Activated CD4-positive, alpha-beta T cell treated with anti-CD3 and anti-CD28 coated beads, Interleukin-2, amount 50 U/mL, for 48 hours (primary cell): ENCODE measurements at places on chromosomes 7 and 10.

DNA sequence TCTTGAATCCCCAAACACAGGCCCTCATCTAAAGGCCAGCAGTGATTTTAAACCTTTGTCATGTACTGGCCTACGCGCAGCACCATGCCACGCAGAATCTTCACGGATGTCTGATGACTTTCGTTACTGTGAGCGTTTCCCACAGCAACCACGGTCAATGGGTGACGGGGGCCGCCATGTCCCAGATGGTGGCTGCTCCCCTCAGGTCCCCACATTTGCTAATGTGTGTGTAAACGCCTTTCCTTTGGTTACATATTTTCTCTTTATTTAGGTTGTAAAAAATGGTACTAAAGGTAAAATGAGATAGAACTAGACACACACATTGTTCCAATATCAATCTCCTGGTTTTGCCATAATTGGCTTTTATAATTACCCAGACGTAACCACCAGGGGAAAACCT is 551.8 kb downstream of the DNAJB6 start:
- no peak for DNase-seq

DNA sequence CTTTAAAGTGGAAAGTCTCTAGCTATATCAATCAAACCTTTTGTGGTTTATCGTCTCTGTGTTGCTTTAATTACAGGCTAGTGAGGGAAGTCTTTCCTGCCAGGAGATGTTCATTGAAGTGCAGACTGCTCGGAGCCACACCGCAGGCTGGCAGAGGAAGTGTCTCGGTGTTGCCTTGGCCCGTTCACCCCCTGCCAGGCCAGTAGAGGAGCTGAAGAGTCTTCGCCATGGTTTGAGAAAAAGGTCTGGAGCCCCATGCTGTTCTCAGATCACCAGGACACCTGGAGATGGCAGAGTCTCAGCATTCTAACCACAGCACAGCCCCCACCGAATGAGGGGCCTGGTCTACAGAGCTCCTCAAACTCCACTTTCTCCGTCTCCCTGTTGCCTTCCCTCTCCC is 275.9 kb upstream of the PLPP4 start:
- DNase-seq = no peak

GRCh38 chr10:72509941-72510340 is 115.9 kb downstream of the MICU1 start:
- no peak for DNase-seq

DNA sequence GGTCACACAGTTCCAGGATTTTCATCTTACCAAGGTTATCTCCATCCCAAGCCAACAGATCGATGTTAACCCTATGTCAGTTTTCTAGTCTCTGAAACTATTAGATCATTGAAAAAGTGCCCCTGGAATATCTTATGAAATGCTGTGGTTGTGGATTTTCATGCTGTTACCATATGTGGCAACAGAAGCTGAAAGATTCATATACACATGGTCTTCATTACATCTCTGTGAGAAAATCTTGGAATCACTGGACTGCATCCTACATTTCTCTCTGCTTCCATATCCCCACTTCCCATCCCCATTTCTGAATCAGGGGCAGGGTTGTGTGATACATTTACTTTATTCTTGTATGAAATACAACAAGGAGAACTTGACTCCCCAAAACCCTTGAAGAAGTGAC is 146.1 kb downstream of the SLC16A9 start:
- DNase-seq = no peak

DNA sequence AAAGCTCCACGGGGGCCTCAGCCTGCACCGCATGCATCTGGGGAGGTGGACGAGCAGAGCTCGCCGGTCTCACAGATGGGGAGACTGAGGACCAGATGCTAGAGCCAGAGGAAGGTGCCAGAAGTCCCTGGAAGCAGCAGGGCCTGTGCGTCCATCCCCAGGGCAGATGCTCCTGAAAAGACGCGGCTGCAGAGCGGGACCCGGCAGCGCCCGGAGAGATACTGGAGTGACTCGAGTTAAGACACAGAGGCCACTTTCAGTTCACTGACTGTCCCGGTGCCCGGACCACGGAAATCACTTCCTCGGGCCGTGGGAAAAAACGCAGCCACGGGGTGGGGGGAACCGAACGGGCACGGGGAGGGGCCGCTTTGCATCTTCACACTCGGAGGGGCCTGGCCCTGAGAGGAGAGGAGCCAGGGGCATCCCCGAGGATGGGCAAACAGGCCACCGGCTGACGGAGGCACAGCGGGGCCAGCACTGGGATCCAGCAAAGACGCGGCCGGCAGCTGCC is 85.4 kb downstream of the FOXL3 start:
- no peak for DNase-seq

DNA sequence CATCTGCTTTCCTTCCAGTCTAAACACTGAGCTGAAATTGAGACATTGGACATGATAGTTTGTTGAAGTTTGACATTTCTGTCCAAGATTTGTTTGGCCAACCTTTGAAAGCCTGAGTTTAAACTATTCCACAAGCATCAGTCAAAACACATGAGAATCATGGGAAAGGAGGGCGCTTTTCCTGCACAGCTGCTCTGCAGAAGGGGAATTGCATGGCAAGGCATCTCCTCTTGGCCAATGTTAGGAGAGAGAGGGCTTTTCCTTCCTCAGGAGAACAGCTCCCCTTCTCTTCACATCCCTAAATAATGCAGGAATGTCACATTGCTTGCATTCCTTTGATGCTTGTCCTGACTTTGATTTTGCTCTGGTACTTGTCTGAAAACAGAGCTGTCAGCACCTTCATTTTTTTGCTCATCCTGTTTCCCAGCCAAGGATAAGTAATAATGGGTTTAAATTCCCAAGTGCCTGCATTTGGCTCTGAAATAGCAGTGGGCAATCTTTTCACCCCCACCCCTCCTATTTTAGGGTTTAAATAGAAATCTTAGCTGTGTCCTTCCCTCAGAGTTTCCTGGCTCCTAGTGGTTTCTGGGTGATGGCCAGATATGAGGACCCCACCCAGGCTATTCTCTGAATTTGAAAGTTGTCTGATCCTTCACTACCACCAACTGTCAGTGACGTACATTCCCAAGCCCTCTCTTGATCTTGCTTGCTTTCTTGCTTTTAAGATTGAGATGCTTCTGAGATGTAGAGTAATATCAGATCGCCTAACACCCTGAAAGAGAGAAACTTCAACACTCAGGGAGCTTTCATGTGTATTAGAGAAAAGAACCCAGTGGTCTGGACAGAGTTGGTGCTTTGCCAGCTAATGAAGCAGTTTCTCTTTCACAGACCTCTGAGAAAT is 75.2 kb upstream of the NPVF start:
- DNase-seq = no peak

GRCh38 chr7:48537561-48537960 is 366.3 kb downstream of the ABCA13 start:
- DNase-seq = no peak

- no peak for DNase-seq
Measured at GRCh38 chr7:136066304-136067143, 89.4 kb upstream of the MTPN start.

DNA sequence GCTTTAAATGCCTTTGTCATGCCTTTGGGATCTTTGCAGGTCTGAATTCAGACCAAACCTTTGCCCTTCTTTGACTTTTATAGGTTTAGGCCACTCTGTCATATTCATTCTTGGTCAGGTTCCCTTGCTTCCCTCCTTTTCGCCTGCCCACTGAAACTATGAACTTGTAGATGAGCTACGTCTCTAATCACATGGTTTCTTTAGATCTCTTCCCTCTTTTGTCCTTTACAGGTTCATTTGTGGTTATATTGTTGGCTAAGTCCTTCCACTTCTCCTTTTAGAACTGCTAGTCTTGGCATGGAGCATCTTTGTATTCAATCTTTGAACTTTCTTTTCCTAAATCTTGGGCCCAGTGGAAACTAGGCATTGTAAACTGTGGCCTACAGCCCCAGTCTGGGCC is 104.0 kb upstream of the ZEB1 start:
- no peak for DNase-seq

- DNase-seq = no peak
Measured at GRCh38 chr7:31875424-31875823, 188.4 kb downstream of the PPP1R17 start.

DNA sequence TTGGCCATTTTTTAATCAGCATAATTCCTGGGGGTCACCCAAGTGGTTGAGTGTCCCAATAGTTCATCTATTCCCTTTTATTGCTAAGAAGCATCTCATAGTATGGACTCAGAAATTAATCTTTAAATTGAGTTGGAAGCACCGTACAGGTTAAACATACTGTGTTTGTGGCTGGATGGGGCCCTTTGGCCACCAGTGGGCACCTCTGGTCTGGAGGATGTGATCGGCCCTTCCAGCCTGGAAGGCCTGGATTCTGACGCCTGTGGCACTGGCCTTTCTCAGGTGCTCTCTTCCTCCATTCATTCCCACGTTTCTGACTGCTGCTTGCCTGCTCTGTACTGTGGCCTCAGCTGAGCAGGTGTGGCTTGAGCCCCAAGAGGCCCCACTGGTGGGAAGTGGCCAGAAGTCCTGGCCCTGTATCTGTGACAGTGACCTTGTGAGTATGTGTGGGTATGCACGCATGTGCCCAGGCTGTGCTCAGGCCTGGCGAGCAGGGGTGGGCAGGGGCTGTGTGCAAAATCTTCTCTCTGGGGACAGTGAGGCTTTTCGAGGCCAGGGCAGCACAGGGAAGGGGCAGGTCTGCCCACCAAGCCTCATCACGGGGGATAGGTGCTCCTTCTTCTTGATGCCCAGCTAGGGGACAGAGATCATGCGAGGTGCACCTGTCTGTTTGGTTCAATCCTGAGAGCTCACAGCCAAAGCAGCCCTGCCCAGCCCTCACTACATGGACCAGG is 30.1 kb downstream of the LDB3 start:
- no peak for DNase-seq

- no peak for DNase-seq
Measured at GRCh38 chr10:22049635-22050034, 46.1 kb upstream of the DNAJC1 start.

- DNase-seq = no peak
Measured at GRCh38 chr7:56092789-56093531, at the start of gene PHKG1. Gene PHKG1 (minus strand): TSS chr7:56092952. CDS start chr7:56088941, 4,011 bp downstream.

DNA sequence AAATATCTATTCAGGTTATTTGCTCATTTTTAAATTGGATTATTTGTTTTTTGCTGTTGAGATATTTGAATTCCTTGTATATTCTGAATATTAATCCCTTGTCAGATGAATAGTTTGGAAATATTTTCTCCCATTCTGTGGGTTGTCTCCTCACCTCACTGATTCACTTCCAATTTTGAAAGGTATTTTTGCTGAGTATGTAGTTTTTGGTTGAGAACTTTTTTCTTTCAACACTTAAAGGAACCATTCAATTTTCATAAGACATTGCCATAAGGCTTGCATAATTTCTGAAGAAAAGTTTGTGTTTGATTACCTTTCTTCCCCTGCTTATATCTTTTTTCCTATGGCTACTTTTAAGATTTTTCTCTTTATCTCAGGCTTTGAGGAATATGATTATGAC is 8.9 kb upstream of the SCRN1 start:
- no peak for DNase-seq

GRCh38 chr7:75880242-75880641 is 1.4 kb downstream of the RHBDD2 start:
- no peak for DNase-seq

DNA sequence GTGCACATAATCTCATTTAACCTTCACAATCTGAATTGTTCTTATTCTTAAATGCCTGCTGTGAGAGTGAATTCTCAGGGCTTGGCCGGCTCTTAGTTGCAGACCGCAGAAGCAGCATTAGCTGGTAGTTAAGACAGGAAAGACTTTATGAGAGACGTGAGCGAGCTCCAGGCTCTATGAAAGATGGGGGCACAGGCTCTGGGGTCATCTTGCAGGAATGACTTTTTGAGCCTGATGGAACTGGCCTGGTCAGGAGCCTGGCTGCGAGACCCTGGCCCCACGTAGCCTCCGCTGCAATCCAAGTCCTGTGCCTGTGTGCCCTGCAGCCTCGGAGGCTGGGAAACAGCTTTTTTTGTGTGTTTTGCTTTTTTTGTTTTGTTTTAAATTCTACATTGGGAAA is 958.8 kb upstream of the ZNF722 start:
- DNase-seq = no peak

- DNase-seq = peak; percentile 78
Measured at GRCh38 chr10:132387764-132388210, 9.2 kb upstream of the PWWP2B start.

- no peak for DNase-seq
Measured at GRCh38 chr7:39609935-39610263, 13.5 kb upstream of the RALA start.

DNA sequence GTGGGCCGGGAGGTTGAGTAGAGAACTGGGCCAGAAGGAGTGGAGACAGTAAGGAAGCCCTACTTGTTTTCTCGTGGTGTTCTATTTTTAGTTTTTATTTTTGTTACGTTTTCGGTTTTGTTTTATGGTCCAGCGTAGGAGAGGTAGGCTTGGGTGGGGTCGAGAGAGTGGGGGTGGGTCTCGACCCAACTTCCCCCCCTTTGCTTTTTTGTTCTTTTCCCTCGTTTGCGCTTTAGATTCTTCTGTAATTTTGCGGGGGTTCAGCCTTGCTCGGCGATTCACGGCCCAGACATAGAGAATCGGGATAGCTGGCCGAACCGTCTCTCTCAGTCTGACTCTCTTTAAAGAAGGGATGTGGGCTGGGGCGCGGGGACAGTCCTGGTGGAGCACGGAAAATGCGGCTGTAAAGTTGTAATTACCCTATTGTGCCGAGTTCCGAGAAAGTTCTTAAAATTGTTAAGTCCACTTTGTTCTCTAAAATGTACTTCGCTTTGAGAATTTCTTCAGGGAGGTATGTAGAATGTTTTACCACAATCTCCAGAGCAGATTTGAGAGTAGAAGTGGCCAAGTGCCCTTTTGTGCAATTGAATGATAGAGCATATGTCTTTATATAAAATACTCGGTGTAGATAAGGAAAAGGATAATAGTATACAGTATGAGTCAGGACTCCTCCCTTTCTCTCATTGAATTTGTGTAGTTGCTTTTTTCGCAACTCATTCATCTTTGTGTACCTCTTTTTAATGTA is 816 bp downstream of the DMTF1 start:
- DNase-seq = peak; percentile 59

GRCh38 chr7:34070511-34071323 is 165.4 kb downstream of the BMPER start:
- no peak for DNase-seq

DNA sequence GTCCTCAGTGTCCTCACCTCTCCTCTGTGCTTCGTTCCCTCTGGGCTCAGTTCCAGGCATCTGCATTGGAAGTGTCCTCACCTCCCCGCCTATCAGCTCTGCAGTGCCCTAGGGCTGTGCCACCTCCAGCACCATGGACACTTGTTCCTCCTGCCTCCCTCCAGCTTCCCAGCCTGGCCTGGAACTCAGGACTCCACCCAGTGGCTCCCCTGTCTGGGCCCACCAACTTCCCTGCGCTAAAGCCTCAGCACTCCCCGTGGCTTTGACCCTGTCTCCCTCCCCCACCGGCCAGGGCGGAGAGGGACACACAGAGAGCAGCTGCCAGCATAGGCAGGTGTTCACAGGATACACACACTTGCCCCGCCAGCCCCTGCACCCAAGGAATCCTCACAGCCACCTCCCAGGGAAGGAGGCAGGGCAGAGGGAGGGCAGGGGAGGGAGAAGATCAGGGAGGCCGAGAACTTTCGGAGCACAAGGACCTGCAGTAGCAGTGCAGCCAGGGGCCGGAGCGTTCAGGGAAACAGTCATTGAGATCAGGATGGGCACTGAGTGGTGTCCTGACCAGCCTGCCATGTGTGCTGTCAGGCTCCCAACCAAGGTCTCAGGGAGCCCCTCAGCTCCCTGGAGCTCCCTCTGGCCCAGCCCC is 31.3 kb downstream of the ANXA8 start:
- DNase-seq = no peak
